ENCODE measurements at places on chromosomes 1 and 21. TPM values are rescaled to one million over a fixed set of nuclear protein-coding genes. Genes with fewer than 3 reads are reported as not detected.

Gene FPGT
- 12.9 TPM for total RNA-seq

Gene PDZK1IP1
- total RNA-seq = 267 TPM

Gene FCGR3B
- total RNA-seq = 1.1 TPM

Gene BARHL2
- total RNA-seq = not detected

Gene NES
- 5.4 TPM for total RNA-seq

Gene PTPN22
- 0.91 TPM for total RNA-seq

Gene TACSTD2
- total RNA-seq = 960 TPM

- DNase-seq = no peak
These were observed 9.1 kb downstream of the CFAP410 start for GRCh38 chr21:44329971-44330681.

GRCh38 chr21:38095220-38095619 is 161.6 kb upstream of the KCNJ15 start:
- DNase-seq = no peak

DNA sequence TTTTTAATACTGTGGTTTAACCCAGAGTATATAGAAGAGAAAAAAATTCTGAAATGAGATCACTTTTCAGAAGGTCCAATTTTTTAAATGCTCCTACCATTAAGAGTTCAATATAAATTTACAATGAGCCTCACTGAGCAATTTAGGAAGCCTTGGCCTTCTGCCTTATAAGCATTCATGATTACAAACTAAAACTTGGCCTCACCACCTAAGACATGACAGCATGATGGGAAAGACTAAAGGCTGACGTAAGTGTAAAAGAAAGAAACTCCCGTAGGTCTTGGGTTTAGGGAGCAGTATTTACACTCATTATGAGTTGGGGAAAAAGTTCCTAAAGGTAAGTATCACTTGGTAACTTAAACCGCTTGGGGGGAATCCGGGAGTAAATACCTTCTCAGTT is 70.7 kb upstream of the ESRRG start:
- DNase-seq = no peak

DNA sequence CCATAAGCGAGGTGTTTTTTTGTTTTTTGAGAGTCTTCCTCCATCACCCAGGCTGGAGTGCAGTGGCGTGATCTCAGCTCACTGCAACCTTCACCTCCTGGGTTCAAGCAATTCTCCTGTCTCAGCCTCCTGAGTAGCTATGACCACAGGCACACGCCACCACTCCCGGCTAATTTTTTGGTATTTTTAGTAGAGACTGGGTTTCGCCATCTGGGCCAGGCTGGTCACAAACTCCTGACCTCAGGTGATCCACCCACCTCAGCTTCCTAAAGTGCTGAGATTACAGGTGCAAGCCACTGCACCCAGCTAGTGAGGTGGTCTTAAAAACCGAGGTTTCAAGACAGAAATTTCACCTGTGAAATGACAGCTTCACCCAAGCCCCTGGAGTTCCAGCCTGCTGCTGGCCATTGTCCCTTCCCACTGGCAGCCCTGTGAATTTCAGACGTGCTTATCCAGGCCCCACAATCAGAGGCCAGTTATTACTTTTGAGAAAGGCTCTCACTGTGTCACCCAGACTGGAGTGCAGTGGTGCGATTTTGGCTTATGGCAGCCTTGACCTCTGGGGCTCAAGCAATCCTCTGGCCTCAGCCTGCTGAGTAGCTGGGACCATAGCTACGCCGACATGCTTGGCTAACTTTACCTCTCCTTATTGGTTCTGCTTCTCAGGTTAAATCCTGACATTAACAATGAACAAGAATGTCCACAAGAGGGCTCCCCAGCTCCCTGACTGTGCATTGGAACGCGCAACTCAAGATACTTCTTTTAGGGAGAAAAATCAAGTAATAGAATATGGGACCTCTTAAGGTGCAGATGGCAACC is 19.4 kb downstream of the ENO1 start:
- DNase-seq = no peak

DNA sequence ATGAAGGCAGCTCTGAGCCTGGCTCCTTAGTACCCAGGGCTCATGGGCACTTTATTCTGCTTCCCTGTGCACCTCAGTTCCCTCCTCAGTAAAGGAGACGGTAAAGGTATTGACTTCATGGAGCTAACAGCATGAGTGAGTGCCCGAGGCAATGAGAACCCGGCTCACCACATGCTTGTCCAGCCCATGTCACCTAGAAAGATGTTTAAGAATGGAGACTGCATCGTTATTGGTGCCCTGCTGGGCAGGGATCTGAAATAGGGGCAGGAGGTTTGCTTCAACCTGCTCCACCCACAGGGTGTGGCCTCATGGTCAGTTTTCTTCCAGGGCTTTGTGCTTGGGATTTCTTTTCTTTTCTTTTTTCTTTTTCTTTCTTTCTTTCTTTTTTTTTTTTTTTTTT is 7.0 kb upstream of the KCNE1 start:
- DNase-seq = no peak

GRCh38 chr1:168374566-168374965 is 93.9 kb downstream of the TBX19 start:
- no peak for DNase-seq

- DNase-seq = peak; percentile 15
These were observed 155.4 kb downstream of the URB2 start for GRCh38 chr1:229781453-229781852.

DNA sequence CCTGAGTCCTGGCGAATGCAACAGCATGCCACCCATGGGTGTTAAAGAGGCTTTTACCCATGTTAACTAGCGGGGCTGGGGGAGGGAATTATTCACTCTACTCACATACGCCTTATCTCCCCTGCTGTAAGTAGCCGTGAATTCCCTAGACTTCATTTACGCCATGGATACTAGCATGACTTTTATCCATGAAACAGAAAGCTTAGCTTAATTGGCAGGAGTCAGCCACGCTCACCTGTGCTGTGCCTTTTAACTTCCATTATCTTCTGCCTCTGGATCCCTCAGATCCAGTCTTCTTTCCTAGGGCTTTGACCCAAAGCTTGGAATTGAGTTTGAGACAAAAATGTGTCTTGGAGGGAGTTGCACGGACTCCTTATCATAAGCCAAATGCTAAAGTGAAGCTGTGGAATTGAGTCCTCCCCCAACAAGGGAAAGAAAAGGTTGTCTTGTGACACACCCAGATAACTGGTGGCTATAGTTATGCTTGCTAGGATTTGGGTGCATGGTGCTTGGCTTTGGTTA is 9.7 kb upstream of the NASP start:
- DNase-seq = peak; percentile 37

- no peak for DNase-seq
These were observed 528.2 kb downstream of the MRPL39 start for GRCh38 chr21:25079053-25079452.

- DNase-seq = no peak
These were observed 2.7 kb upstream of the PTPN22 start for GRCh38 chr1:113874012-113874879.

DNA sequence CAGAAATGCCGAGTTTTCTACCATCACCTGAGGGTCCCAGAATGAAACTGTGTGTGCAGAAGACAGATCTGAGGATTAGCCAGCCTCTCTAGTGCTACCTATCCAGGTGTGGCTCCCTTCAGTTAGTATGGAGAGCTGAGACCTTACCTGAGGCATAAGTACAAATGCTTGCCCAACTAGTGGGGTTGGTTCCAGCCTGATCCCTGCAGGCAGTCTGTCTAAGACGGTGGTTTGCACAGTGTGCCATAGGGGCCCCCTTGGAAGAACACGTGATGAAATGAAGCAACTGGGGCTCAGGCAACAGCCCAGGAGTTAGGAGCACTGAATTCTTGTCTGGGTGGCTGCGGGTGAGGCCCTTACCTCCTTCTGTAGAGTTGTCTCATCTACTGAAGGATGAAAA is 15.6 kb downstream of the S100A7A start:
- peak; percentile 53 for DNase-seq

GRCh38 chr1:2882966-2883696 is 81.6 kb upstream of the TTC34 start:
- DNase-seq = no peak

DNA sequence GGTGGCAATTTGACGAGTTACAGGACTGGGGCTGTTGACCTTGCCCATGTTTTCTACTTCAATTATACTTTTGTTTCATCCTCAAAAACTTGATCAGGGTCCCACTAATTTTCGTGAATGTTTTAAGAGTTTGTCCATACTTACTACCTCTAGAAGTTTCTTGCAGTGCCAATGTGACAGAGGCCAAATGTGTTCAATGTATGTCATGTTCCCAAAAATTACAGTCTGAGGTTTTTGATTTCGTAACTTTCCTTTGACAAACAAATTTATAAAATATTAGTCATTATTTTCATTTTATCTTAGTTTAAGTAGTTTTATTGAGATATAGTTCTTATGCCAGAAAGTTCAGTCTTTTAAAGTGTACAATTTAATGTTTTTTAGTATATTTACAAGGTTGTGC is 15.3 kb downstream of the VPS13D start:
- no peak for DNase-seq

DNA sequence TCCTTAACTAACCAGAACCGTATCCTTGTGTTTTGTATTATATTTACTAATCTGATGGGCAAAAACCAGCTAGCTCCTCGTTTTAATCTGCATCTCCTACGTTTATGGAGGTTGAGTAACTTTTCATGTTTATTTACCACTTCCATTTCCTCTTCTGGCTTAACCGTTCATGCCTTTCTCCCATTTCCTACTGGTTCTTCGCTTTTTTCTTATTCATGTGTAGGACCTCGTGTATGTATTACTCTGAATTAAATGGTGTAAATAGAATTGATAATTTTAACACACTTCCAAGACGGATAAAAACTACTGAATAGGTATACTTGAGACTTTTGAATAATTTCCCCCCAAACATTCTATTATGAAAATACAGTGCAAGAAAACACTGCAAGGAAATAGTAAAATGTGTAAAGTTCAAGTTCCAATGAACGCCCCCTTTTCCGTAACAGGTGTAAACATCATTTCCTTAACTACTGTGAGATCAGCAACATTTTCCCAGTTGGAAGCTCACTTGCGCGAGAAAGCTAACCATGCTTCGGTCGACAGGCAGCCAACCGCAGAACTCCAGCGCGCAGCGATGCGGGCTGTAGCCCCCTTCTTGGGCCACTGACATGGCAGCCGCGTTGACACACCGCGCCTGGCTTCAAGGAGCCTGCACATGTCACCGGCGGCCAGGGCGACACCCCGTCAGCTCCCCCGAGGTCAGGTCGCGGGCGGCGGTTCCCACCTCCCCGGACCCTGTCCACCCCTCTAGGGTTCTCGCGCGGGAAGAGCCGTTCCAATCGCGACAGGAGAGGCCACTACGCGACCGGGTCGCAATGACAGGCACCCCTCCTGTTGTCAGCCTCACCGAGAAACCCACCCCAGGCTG is 816 bp downstream of the EDEM3 start:
- DNase-seq = no peak

GRCh38 chr1:67479146-67479891 is 49.1 kb upstream of the SERBP1 start:
- DNase-seq = no peak

DNA sequence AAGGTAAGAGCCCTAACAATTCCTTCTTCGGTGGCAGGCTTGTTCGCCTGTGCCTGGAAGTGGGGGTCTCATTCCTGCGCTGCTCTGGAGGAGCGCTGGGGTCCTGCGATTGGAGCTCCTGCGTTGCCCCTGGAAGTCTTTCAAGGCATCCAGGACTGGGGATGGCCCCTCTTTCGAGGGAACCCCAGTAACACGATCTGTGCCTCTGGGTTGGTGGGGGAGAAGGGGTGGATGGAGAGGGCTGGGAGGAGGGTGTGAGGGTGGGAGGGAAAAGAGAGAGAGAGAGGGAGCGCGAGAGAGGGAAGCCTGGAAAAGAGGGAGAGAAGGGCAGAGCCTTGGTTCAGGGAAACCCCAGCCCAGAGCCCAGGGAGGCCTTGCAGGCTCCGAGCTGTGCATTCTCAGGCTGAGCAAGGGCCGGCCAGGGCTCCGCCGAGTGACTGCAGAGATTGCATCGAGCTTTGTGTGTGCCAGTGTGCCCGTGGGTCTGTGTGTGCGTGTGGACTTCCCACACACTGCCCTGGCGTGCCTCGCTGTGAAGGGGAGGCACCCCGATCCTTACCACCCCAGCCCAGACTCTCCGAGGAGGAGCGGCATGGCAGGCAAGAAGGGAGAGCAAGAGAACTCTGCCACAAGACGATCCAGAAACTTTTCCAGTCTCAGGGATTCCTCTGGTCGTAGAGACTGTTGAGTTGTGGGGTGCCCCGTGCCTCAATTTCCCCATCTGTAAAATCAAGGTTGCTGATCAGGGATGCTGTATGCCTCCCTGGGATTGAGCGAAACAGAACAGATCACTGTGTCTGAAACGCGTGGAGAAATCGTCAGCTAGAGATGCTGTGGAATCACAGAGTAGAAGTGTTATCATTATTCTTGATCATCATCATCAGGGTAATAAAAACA is 619 bp downstream of the BCL9 start:
- DNase-seq = peak; percentile 88

- DNase-seq = peak; percentile 97
These were observed 37.1 kb upstream of the ARHGEF10L start for GRCh38 chr1:17502326-17502778.

- no peak for DNase-seq
These were observed 1.6 kb downstream of the C1orf105 start for GRCh38 chr1:172421974-172422604.

DNA sequence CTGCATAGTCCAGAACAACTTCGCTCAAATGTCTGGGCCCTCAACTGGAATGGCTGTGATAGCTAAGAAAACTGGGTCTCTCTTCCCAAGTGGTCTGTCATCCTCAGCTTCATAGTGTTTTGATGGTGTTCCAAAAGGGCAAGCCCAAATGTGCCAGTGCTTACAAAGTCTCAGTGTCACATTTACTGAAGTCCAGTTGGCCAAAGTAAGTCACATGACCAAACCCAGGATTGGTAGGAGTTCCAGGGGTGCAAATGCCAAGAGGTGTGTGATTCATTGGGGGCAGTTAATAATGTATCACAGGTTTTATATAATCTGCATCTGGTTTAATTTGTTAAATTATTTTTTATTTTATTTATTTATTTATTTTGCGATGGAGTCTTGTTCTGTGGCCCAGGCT is 24.9 kb downstream of the SMG7 start:
- no peak for DNase-seq

DNA sequence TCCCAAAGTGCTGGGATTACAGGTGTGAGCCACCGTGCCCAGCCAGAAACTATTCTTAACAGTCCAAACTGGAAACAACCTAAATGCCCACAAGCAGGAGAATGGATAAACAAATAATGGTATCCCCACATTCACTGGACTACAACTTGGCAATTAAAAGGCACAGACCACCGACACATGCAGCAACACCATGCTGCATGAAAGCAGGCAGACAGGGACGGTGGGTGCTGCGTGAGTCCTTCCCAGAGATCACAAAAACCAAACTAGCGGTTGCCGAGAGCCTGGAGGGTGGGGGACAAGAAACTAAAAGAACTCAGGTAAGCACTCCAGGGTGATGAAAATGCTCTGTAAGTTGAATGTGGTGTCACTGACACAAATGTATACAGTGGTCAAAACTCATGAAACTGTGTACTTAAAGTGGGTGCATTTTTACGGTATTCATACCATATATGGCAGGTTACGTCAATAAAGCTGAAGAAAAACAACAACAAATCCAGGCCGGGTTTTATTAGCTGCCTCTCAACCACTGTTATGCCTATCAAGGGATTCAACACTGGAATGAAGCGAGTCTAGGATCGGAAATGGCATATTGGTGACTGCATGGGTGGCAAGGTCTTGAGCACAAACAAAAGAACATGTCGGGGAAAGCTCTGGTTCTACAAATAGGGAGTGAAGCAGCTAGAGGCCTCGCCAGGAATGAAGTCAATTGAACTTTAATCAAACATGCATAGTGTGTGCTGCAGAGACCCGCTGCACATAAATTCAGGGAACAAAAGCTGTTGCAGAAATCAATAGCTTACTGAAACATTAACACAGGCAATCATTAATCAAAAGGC is 52.4 kb downstream of the SLC45A1 start:
- peak; percentile 64 for DNase-seq

Measured in lower leg skin (tissue), 4 donors.